Iris pigment epithelial cell (primary cell): ENCODE measurements at places on chromosomes 4 and X.

DNA sequence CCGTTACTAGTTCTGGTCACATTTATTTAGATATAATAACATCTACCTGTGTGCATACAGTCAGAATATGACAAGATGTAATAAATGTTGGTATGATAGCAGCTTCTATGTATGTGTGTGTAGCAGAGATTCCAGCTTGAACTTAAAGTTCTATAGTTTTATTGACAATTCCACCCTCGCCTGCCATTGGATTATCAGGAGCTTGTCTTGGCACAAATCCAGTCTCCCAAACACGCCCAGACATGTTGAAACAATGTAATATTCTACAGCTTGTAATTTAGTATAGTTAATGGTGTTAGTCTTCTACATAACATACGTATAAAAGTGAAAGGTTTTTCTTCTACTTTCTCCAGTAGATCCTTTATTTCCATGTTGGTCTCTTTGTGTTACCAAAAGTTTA is 44.4 kb downstream of the BBS12 start:
- peak; percentile 62 for DNase-seq

DNA sequence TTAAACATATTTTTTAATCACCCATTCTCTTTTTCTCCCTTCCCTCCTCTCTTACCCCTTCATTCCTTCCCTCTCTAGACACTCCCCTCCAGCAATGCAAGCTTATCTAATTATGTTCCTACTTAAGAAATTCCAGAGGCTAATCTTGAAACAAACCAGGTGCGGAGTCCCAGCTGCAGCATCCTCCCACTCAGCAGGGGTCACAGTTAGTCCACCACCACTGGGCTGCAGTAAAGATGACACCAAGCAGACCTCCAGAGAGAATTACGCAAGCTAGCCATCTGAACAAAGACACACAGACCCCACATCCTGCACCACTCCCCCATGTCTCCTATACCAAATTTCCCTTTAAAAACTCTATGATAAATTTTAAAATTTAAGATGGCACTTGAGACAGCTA is 13.9 kb upstream of the SEC24B start:
- DNase-seq = no peak

DNA sequence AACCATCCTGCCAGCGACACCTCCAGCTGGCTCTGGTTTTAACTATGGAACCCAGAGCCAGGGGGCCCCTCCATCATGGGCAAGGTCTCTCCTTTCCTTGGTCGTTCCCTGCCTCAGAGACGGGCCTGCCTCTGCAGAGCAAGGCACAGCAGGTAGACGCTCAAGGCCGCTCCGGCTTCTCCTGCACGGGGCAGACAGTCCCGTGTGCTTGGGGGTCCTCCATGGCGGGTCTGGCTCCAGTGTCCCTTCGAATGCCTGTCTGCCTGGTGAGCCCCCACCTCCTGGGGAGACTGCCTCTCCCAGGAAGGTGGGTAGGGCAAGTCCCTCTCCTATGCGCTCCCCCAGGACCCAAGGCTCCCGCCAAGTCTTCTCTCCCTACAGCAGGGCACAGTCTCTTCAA is 71.5 kb downstream of the ACOX3 start:
- no peak for DNase-seq

- DNase-seq = no peak
These were observed 813 bp downstream of the TLR7 start for GRCh38 chrX:12867685-12868084.

GRCh38 chr4:48968814-48969213 is 17.3 kb upstream of the CWH43 start:
- peak; percentile 85 for DNase-seq

DNA sequence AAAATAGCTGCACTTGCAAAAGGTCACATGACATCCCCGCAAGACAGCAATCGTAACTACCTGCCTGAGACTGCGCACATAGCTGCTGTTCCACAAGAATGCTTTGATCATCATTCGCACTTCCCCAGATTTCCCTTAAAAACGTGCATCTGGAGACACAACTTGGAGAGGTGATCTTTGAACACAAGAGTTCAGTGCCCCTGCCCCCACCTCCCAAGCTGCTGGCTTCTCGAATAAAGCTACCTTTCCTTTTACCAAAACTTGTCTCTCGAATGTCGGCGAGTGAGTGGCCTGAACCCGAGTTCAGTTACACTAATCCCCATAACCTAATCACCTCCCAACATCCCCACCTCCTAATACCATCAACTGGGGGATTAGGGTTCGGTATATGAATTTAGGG is 14.4 kb upstream of the MRFAP1 start:
- no peak for DNase-seq

GRCh38 chr4:52833941-52834525 is 28.1 kb upstream of the RASL11B start:
- peak; percentile 22 for DNase-seq

- no peak for DNase-seq
These were observed 17.3 kb upstream of the TMEM185A start for GRCh38 chrX:149648932-149649331.
